ENCODE measurements at places on chromosomes 5 and 9.

DNA sequence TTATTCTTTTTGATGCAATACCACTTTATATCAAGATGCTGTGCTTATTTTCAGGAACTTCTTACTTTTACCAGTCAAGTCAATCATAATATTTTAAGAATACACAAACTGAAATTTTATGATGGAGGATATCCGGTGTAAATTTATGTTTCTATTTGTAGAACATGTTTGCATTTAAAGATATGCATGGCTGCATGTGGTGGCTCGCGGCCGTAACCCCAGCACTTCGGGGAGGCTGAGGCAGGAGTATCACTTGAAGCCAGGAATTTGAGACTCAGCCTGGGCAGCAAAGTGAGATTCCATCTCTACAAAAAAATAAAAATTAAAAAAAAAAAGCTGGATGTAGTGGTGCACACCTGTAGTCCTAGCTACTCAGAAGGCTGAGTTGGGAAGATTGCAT lies 73.5 kb upstream of the ALDH1A1 start:
- no peak for DNase-seq

- no peak for DNase-seq
Observed at GRCh38 chr5:177447066-177447610, 524 bp downstream of the PRR7 start.

GRCh38 chr5:2163940-2164490 lies 281.3 kb upstream of the IRX4 start:
- no peak for DNase-seq

DNA sequence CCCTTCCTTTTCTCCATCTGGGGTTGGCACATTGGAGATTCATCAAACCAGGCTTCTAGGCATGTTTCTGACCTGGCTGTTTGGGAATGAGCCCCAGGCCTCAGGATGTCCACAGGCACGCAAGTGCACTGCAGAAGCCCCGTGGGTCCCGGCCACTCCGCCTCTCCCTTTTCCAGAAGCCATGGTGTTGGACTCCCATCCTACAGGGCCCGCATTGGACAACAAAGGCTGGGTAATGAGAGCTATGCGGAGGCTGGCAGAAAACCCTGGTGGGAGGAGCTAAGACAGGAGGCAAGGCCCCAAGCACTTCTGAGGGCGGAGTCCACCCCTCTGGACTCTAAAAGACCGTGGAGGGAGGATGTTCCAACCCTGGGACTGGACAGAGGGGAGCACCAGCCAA lies 160.6 kb downstream of the OLFM1 start:
- DNase-seq = no peak

- DNase-seq = no peak
Observed at GRCh38 chr5:97297704-97298091, 114.7 kb upstream of the RIOK2 start.

- DNase-seq = no peak
Observed at GRCh38 chr9:76803762-76804161, 39.5 kb downstream of the PCA3 start.

- no peak for DNase-seq
Observed at GRCh38 chr5:172038167-172038566, 31.7 kb upstream of the FBXW11 start.

- DNase-seq = no peak
Observed at GRCh38 chr5:146920351-146920881, 41.9 kb upstream of the PPP2R2B start.

Measured in GM04503 (cell line).